ENCODE measurements at places on chromosomes 13 and 19.

GRCh38 chr13:19766591-19766990, 16.2 kb downstream of the PSPC1 start:
- no peak for DNase-seq

GRCh38 chr13:21625366-21625765, 21.4 kb upstream of the MICU2 start:
- DNase-seq: no peak

- DNase-seq: no peak
Measured at GRCh38 chr19:54526972-54527371, 24.3 kb downstream of the LAIR2 start.

- DNase-seq: no peak
Measured at GRCh38 chr13:101977475-101977874, 424.4 kb downstream of the FGF14 start.

- DNase-seq: no peak
Measured at GRCh38 chr13:43650882-43651281, 135.9 kb downstream of the ENOX1 start.

GRCh38 chr13:113947311-113948033, 26.4 kb downstream of the C13orf46 start:
- no peak for DNase-seq

DNA sequence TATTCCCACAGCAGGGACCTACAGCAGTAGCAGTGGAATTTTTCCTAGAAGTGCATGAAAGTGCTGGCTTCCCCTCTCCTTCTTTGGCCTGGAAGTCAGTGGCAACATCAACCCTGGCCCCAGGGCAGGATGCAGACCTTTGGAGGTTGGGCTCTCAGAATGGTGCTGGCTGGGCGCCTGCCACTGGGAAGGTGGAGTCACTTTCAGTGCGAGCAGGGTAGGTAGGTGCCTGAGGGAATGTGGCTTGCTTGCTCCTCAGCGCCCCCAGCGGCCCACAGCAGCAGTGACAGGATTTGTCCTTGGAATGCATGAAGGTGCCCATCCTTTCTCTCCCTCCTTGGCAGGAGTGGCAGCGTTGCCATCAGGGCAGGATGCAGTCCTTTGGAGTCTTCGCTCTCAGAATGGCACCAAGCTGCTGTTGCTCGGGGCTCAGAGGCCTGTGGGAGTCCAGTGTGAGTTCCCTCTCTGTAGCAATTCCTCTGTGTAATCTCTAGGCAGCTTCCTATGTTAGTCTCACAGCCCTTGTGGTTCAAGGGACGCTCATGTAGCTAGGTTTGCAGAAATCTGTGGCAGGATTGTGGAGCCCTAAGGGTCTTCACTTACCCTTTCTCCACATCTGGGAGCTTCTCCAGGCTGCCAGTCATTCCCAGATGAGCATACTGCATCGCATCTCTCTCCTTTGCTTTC, 354.4 kb upstream of the DACH1 start:
- DNase-seq: no peak

DNA sequence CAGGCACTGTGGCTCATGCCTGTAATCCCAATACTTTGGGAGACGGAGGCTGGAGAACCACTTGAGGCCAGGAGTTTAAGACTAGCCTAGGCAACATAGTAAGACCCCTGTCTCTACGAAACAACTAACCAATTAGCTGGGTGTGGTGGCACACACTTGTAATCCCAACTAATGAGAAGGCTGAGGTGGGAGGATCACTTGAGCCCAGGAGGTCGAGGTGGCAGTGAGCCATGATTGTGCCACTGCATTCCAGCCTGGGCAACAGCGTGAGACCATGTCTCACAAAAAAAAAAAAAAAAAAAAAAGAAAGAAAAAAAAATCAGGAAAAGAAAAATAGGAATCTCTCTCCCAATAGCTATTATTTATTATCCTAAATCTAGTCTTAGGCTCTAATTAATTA, 56.8 kb upstream of the UBAC2 start:
- DNase-seq: no peak

- no peak for DNase-seq
Measured at GRCh38 chr19:43782311-43782660, 1.5 kb upstream of the KCNN4 start.

DNA sequence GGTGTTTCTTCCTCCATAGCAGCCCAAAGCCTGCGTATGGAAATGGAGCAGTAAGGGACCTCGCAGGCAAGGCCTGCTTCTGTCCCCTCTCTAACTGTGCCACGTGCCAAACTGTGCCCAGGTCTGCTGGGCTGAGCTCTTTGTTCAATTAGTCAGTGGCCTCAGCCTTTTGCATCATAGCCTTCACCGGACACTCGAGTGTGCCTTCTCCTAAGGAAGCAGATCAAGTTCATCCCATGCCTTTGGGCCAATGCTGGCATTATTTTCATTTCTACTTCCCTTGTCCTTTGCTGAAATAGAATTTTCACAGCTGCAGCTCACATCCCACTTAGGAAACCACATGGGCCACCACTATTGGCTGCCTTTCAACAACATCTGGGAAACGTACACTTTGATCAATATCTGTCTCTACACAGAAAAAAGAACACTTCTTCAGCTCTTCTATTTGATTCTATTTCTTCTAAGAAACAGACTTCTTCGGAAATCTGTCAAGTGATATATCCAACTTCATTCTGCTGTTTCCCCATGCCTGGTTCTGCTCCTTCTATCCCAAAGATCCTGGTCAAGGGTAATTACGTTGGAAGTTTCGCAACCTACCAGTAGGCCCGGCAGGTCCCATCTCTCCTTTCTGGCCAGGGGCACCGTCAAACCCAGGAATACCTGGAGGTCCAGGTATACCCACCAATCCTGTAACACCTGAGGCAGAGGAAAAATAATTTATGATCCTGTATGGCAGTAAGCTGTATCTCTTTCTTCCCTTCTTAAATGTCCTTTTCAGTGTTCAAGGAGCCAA, 143.9 kb downstream of the COL4A1 start:
- DNase-seq: no peak

- DNase-seq: no peak
Measured at GRCh38 chr13:98685146-98685545, 67.3 kb downstream of the SLC15A1 start.

GRCh38 chr19:5143471-5144411, 174.8 kb downstream of the KDM4B start:
- no peak for DNase-seq

- no peak for DNase-seq
Measured at GRCh38 chr13:19587635-19588300, 26.4 kb upstream of the TPTE2 start.

DNA sequence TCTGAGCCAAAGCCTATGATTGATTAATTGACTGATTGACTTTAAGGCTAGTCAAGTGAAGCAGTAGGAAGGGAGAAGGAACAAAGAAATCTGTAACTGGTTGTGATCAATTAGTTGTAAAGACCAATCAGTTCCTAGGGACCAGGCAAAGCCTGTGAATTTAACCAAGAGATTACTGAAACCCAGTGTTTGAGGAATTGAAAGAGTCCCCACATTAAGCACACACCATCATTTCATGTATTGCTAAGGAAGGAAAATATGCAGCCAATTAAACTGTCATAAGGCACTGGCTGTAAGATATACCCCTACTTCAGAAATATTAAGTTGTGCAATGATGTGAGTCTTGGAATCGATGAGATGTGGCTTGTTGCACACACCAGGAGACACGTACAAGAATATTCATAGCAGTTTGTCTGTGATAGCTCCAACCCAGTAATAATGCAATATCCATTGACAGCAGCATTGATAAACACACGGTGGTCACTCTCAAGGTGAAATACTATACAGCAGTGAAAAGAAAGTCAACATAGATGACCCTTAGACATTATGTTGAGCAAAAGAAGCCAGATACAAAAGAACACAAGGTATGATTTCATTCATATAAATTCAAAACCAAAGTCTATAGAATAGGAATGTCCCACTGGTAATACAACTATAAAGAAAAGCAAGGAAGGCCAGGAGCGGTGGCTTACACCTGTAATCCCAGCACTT, 9.0 kb downstream of the C19orf47 start:
- DNase-seq: no peak

DNA sequence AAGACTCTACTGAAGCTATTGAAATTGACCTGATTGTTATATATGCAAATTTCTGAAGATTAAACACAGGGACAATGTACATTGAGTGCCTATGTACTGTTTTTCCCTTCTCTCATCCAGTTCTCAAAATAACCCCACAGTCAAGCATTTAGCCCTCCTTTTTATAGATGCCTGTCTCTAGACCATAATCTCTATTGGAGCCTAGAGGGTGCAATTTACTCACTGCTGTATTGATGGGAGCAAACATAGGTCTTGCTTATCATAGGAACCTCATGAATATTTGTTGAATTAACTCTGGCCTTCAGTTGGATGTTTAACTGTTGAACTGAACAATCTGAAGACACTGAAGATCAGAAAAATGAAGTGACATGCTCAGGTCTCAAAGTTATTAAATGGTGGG, 183.0 kb downstream of the RFC3 start:
- DNase-seq: no peak

GRCh38 chr13:77506874-77507273, 28.6 kb upstream of the SCEL start:
- no peak for DNase-seq

GRCh38 chr19:49863254-49863934, 4.0 kb downstream of the PNKP start:
- DNase-seq: no peak

DNA sequence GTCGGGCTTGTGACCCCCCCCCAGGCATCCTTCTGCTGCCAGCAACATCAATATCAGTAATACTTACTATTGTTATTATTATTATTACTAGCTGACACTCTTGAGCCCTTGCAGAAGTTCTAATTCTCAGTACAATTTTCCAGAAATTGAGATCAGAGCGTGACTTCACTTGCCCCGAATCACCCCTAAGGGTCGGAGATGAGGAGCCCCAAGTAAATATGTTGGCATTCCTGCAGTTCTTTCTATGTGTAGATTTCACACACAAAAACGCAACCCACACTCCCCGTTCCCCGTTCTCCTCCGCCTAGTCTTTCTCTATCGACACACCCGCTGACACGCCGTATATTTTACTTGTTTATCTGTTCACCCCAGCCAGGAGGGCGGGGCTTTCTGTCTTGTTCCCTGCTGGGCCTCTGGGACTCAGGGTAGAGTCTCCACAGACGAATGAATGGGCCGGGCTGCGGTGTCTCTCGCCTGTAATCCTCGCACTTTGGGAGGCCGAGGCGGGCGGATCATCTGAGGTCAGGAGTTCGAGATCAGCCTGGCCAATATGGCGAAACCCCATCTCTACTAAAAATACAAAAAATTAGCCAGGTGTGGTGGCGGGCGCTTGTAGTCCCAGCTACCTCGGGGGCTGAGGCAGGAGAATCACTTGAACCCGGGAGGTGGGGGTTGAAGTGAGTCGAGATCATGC, 14.7 kb downstream of the TLE5 start:
- peak; percentile 27 for DNase-seq
